ENCODE measurements at places on chromosomes 4 and X.

- DNase-seq, result no peak
Measured at GRCh38 chrX:24148535-24149350, 786 bp upstream of the ZFX start.

GRCh38 chr4:139763205-139763604 is 97.6 kb downstream of the MGST2 start:
- no peak for DNase-seq

DNA sequence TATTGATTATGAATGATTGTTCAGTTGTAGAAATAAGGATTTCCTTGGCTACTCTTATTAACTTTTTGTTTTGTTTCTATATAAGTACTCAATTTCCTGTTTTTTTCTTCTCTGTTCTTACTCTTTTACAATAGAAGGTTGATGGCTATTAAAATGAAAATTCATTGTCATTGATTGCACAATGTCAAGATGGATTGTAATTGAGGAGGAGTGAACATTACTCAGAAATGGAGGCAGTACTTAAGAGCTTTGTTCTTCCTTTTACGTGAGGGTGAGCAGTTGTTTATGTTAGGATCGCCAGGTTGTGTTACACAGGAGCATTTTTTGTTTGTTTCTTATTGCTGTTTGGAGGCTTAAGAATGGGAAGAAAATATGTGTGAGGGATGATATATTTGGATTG is 2062.4 kb downstream of the ARAP2 start:
- DNase-seq, result no peak

- DNase-seq, result no peak
Measured at GRCh38 chr4:41423117-41423516, 114.8 kb upstream of the LIMCH1 start.

- no peak for DNase-seq
Measured at GRCh38 chrX:96619588-96619987, 65.1 kb upstream of the DIAPH2 start.

GRCh38 chr4:185566972-185567371 is 31.7 kb upstream of the PDLIM3 start:
- DNase-seq, result no peak

DNA sequence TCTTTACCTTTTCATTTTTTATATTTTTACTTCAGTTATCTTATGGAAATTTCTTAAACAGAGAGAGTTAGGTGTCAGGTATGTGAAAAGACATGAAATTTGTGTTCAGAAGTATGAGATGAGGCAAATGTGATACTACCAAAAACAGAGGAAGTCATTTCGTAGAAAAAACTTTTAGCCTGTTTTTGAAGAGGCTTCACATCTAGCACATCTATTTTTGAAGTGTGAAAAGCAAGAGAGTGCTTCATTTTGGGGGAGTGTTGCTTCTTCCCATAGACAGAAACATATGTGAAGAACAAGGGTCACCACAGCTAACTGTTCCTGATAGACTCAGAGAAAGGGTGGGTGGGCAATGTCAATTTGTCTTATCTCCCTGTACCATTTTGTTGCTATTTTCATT is 125.3 kb downstream of the TET2 start:
- no peak for DNase-seq

GRCh38 chr4:71004281-71004851 is 10.9 kb downstream of the DCK start:
- peak; percentile 59 for DNase-seq

DNA sequence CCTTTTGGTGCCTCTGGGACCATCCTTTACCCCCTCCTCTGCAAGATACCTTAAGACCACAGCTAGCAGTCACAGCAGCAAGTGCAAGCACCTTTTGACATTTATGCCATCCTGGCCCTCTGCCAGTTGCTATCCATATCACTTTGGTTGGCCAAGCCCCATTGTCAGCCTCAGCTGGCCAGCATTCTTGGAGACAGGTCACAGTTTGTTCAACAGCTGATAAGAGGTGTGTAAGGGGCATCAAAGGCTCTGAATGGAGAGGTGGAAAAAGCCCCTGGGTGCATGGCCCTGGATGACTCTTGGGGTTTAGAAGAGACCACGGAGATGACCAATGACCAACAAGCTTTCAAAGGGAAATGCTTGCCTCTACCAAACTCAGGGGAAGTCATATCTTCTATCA is 133.6 kb upstream of the MAMLD1 start:
- DNase-seq, result no peak

- no peak for DNase-seq
Measured at GRCh38 chr4:133866328-133866699, 335.3 kb downstream of the PABPC4L start.

GRCh38 chr4:108488865-108489264 is 131.5 kb upstream of the RPL34 start:
- no peak for DNase-seq

GRCh38 chr4:107619066-107619465 is 101.0 kb downstream of the PAPSS1 start:
- DNase-seq, result no peak

DNA sequence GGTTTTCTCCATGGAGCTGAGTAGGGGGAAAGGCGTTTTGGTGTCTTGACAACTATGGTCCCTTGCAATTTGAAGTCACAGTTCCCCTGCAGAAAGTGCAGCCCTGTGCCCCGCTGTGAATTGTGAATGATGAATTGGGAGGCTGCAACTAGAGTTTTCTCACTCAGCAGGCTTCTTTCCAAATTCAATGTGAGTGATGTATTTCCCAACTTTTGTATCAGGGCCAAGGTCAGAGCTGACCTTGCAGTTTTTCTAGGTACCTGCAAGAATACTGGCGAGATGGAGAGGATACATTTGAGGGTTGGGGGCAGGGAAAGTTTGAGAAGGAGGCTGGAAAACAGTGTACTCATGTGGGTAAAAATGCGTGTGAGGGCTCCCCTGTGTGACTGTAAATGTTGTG is 11.7 kb downstream of the PHEX start:
- DNase-seq, result no peak

- DNase-seq, result no peak
Measured at GRCh38 chrX:93259029-93259428, 414.3 kb downstream of the NAP1L3 start.

- DNase-seq, result no peak
Measured at GRCh38 chrX:20393944-20394343, 127.2 kb upstream of the RPS6KA3 start.
